ENCODE measurements at places on chromosomes 5 and 9.

GRCh38 chr5:130063603-130064002 is 159.3 kb downstream of the CHSY3 start:
- no peak for DNase-seq

DNA sequence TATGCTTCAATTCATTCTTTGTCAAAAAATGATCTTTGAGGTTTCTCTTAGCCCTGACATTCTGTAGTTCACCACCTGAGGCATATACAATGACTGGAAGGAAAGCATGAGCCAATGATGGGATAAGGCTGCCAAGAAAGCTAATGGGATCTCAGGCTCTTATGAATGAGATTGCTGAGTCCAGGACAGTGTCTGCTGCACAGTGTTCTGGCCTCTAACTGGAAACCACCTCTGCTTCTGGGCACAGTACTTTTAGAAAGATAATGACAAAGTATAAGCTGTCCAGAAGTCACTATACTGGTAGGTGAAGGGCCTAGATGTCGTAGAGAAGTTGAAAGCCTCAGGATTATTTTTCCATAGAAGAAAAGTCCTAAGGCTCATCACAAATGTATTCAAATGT is 69.1 kb upstream of the PAPPA start:
- no peak for DNase-seq

GRCh38 chr9:136438548-136439480 is 831 bp downstream of the INPP5E start:
- peak; percentile 40 for DNase-seq

- no peak for DNase-seq
These were observed 44.7 kb upstream of the SLC27A6 start for GRCh38 chr5:128920345-128921215.

GRCh38 chr9:7478646-7479045 is 320.9 kb downstream of the DMAC1 start:
- DNase-seq, result no peak

- DNase-seq, result no peak
These were observed 179.7 kb upstream of the ADAMTSL1 start for GRCh38 chr9:18294229-18294628.

DNA sequence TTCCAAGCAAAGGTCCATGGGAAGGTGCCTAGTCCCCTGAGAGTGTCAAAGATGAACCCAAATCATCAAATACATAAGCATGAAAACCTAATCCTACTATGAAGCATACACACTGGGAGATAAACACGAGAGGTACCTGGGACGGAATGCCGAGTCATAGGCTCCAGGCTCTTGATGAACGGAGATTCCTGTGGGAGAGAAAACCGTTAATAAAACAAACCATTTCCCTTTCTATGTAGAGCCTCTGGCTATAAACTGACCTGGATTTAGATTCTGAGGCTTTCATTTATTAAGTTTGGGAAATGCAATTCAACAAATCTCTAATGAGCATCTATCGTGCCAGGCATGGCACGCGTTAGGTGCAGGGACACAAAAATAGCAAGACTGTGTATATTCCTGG is 206.4 kb upstream of the IL12B start:
- DNase-seq, result no peak

- DNase-seq, result no peak
These were observed 730.9 kb upstream of the TYRP1 start for GRCh38 chr9:11962327-11962726.

GRCh38 chr9:114604989-114605388 is 6.1 kb upstream of the TMEM268 start:
- DNase-seq, result no peak

- no peak for DNase-seq
These were observed 11.0 kb upstream of the NEURL1B start for GRCh38 chr5:172630082-172630481.

GRCh38 chr9:104970271-104970987 is 42.5 kb upstream of the ABCA1 start:
- no peak for DNase-seq

GRCh38 chr5:134436523-134437339 is 25.1 kb upstream of the CDKN2AIPNL start:
- peak; percentile 59 for DNase-seq

GRCh38 chr9:109599711-109600110 is 101.6 kb upstream of the PTPN3 start:
- DNase-seq, result no peak

DNA sequence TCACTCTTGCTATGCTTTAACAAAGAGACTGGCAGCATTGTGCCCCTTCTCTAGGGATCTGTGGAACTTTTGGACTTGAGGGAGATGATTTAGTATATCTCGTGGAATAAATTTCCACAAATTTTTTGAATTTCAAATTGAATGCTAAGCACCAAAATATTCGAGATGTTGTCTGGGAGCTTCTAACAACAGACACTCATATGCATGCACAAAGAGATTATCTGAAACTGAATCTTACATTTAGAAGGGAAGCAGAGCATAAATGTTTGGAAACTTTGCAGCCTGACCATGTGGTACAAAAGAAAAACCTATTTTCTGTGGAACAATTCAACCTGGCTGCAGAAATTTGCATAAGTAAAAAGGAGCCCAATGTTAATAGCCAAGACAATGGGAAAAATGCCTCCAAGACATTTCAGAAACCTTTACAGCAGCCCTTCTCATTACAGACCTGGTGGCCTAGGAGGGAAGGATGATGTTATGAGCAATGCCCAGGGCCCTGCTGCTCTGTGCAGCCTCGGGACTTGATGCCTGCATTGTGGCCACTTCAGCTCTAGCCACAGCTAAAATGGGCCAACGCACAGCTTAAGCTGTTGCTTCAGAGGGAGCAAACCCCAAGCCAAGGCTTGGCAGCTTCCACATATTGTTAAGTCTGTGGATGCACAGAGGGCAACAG is 285.8 kb upstream of the FAM174A start:
- DNase-seq, result no peak

DNA sequence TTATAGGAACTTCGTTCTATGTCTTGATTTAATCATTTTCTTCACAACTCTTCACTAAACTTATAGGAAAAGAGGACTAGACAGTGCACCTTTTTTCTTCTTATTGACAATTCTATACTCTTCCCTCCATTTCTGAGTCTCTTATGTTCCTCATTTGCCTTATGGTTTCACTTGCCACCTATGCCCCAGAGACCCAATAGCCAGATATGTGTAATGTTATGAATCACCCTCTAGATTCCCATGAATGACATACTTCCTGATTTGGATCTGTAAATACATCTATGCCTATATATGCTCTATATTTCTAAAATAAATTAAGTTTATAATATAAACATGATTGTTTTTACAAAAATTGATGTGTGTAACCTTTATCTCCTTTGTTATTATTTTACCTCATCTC is 514.1 kb upstream of the MEF2C start:
- DNase-seq, result no peak

DNA sequence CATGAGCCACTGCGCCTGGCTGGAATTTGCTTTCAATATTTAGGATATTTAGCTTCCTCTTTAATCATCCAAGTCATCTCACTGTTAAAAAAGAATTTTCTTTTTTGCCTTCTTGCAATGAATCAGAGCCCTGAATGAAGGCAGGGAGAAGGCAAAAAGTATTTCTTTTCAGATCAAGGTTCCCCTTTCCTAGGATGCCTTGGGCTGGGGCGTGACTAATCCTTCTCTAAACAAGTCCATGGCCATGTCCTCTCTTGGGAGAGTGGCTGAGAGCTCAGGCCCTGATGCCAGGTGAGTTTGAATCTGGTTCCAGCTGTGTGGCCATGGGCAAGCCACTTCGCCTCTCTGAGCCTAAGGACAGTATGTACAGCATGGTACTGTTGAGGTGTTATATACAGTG is 84.8 kb upstream of the NEURL1B start:
- no peak for DNase-seq

GRCh38 chr5:151093476-151093889 is 12.6 kb upstream of the TNIP1 start:
- no peak for DNase-seq

GRCh38 chr9:35406183-35406959 is 83.5 kb upstream of the RUSC2 start:
- DNase-seq, result no peak

GRCh38 chr5:122756264-122756911 is 18.5 kb upstream of the SNX2 start:
- DNase-seq, result no peak

- no peak for DNase-seq
These were observed 982.0 kb upstream of the ARRDC3 start for GRCh38 chr5:92364986-92365550.

- no peak for DNase-seq
These were observed 253.0 kb downstream of the CDH10 start for GRCh38 chr5:24391816-24392215.

DNA sequence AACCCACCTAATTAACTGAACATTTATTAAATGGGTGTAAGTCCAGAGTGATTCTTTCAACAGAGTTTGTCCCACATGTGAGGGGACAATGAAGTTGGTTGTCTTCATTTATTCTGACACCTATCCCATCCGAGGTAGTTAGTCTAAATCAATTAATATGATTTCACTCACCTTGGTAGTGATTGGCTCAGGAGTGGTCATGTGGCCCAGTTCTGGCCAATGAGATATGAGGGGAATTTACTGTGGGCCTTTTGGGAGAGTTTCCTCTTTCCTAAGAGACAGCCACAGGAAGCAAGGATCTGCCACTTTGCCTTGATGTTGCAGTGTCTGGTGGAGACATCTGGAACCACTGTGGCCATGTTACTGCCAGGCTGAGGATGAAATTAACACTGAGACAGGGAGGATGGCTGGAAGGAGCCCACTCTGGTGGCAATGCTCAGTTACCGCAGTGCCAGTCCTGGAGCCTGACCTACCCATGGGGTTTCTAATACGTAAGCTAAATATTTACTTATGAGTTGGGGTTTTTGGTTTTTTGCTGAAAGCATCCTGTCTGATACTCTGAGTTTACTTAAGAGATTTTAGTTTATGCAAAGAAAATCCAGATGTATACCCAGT is 118.6 kb downstream of the FGF18 start:
- DNase-seq, result no peak

DNA sequence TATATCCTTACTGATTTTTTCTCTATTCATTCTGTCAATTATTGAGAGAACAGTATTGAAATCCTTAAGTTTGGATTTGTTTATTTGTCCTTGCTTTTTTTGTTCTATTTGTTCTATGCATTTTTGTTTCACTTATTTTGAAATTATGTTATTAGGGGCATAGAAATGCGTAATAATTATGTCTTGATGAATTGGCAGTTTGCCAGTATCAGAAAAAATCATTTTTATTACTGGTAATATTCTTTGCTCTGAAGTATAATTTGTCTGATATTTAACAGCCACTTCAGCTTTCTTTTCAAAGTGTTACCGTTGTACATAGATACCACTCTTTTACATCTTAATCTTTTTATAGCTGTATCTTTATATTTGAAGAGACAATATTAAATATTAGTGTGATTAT is 2090.9 kb upstream of the WWC1 start:
- DNase-seq, result no peak
